ENCODE measurements at places on chromosomes 2 and 18. TPM values are rescaled to one million over a fixed set of nuclear protein-coding genes. Genes with fewer than 3 reads are reported as not detected.

GRCh38 chr2:240997141-240997855 is 1.1 kb upstream of the SNED1 start:
- peak overlapping the region; percentile 50 for H3K4me3 ChIP-seq
- H3K4me1 ChIP-seq = no peaks in the 10 kb centered on the region
- peak; percentile 68 for DNase-seq
- H3K27me3 ChIP-seq = no peaks in the 10 kb centered on the region
- peak overlapping the region; percentile 80 for H3K27ac ChIP-seq

DNA sequence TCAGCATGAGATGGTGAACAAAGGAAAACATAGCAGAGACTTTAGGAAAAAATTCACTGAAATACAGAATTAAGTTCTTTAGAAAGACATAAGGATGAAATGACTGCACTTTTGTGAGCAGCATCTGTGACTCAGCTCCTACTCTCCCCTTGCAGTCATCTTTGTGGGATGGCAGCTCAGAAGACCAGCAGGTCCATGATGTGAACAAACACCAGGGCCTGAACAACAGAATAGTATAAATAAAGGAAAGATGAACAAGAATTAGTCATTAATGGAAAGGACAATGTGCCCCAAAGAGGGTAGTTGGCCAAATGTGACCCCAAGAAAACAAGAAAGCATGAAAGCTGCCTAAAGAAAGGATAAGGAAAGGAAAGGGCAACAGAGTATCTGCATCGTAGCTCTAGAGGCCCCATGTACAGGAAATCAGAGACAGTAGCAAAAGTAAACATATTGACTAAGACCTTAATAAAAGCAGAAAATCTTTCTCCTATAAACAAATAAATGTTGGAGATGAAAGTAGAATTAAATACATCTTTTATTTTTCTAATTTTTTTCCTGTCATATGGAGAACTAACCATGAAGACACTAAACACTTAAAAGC is 318.0 kb downstream of the ZEB2 start:
- no peak for DNase-seq
- H3K4me3 ChIP-seq = no peak overlapping the region
- H3K36me3 ChIP-seq = no peaks in the 10 kb centered on the region

Gene DLGAP1
- 1.5 TPM for total RNA-seq

Gene OR6B3
- 14.0 TPM for total RNA-seq

Gene SLC4A5
- total RNA-seq = 22.9 TPM

Gene CLEC4F
- total RNA-seq = not detected

Gene DSG1
- total RNA-seq = not detected

Gene IWS1
- 36.7 TPM for total RNA-seq

DNA sequence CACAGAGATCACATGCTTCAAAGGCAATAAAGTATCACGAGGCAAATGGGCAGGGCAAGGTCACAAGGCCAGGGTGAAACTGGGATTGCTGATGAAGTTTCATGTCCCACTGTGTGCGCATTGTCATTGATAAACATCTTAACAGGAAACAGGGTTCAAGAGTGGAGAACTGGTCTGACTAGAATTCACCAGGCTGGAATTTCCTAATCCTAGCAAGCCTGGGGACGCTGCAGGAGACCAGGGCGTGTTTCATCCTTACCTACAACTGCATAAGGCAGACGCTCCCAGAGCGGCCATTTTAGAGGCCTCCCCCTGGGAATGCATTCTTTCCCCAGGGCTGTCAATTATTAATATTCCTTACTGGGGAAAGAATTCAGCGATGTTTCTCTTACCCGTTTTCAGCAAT is 33.2 kb downstream of the PTPN4 start:
- no peak for DNase-seq
- no peaks in the 10 kb centered on the region for H3K36me3 ChIP-seq

DNA sequence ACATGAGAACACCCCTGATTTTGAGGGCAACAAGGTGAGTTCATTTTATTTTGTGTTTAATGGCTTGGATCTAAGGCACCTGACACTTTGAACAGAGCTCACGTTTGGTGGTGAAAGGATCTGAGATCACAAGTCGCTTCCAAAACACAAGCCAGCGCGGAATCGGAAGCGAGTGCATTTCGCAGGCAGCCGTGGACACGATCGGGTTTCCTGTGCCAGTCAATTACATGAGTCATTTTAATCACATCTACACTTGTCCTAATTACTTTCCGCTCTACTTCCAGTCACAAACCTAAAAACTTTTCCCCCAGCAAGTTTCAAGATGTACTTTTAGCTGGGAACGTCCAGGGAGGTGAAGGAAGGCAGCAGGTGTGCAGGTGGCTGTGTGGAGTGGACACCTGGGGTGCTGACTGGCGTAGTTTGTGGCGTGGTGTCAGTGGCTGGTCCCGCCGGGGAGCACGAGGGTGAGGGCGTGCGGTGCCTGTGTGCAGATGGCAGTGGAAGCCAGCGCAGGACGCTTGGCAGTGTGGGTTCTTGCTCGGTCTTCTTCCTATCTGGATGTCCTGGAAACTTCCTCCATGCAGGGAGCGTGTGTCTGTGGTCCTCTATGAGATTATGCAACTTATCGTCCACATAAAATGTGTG is 75.6 kb downstream of the DCDC2C start:
- no peaks in the 10 kb centered on the region for H3K27me3 ChIP-seq
- H3K4me1 ChIP-seq = peaks cover 5% of the 10 kb centered on the region
- no peak for DNase-seq

- H3K4me1 ChIP-seq = peaks cover 37% of the 10 kb centered on the region
- no peak for DNase-seq
- H3K27me3 ChIP-seq = no peaks in the 10 kb centered on the region
- H3K4me3 ChIP-seq = peak overlapping the region; percentile 84
- H3K36me3 ChIP-seq = no peaks in the 10 kb centered on the region
Measured at GRCh38 chr2:24047703-24048033, 477 bp upstream of the WDCP start.

- no peaks in the 10 kb centered on the region for H3K36me3 ChIP-seq
- DNase-seq = no peak
- H3K4me3 ChIP-seq = no peak overlapping the region
Measured at GRCh38 chr2:207281436-207281835, 115.7 kb upstream of the KLF7 start.

DNA sequence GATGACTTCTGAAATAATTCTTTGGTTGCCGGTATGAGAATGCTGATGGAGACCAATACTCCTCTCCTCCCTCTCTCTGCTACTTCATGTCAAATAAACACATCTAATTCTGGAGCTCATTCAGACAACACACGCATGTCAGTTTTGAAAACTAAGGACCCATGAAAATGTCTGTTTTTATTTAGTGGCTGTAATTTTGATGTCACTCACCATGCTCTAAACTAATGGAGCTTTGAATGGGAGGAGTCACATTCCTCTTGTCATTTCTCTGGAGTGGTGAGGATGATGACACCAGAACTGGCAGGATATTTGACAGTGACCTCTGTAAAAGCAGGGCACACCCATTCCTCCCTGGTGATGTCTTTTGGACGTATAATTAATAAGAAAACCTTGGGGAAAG is 163.0 kb downstream of the PHLPP1 start:
- H3K36me3 ChIP-seq = no peaks in the 10 kb centered on the region
- H3K27me3 ChIP-seq = no peaks in the 10 kb centered on the region
- no peaks in the 10 kb centered on the region for H3K4me1 ChIP-seq
- H3K4me3 ChIP-seq = no peak overlapping the region
- DNase-seq = no peak

- DNase-seq = no peak
- H3K27ac ChIP-seq = peak overlapping the region; percentile 31
- H3K36me3 ChIP-seq = no peaks in the 10 kb centered on the region
- no peaks in the 10 kb centered on the region for H3K27me3 ChIP-seq
- H3K4me1 ChIP-seq = peaks cover 6% of the 10 kb centered on the region
Measured at GRCh38 chr2:38407111-38407682, 30.1 kb upstream of the ATL2 start.

- H3K4me3 ChIP-seq = no peak overlapping the region
- H3K27ac ChIP-seq = no peak overlapping the region
- no peak for DNase-seq
Measured at GRCh38 chr2:233389601-233390125, 35.4 kb downstream of the DGKD start.

Gene MAL
- total RNA-seq = 60.0 TPM

DNA sequence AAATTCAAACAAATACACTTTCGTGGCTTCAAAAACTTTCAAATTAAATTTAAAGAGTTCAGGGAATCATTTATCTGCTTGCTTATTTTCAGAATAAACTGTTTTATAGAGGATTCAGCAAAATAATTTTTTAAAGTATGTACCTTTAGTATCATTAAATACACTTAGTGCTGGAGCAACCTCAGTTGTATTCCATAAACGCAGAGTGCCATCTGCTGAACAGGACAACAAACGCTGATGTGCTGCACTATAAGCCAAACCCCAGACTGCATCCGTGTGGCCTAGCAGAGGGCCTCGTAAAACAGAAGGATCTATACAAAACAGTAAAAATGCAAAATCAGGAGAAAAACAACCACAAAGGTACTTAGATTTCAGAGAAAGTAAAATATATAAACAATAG is 108.6 kb downstream of the STRN start:
- H3K4me3 ChIP-seq = no peak overlapping the region
- no peaks in the 10 kb centered on the region for H3K4me1 ChIP-seq
- no peak for DNase-seq
- H3K27ac ChIP-seq = no peak overlapping the region
- H3K27me3 ChIP-seq = no peaks in the 10 kb centered on the region

GRCh38 chr2:69914950-69915945 is at the start of gene MXD1:
MXD1 (plus strand) TSS chr2:69915109; CDS start chr2:69915331, 222 bp downstream.
- no peaks in the 10 kb centered on the region for H3K27me3 ChIP-seq
- no peaks in the 10 kb centered on the region for H3K36me3 ChIP-seq
- no peak for DNase-seq

Gene TGFA
- total RNA-seq = 12.6 TPM

DNA sequence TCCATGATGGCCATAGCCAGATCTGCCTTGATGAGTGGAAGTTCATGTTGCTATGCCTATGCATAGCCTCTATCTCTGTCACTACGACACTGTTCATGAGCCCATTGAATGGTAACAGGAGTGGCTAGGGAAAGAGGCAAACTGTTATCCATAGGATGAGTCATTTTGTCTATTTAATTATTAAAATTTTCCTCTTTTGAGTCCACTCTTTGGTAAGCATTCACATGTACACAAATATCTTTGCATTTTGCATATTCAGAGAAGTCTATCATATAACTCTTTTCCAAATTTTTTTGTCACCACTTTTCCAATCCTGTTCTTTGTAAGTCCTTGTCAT is 364.4 kb downstream of the KCNJ3 start:
- H3K4me3 ChIP-seq = no peak overlapping the region
- no peak for DNase-seq
- H3K4me1 ChIP-seq = no peaks in the 10 kb centered on the region
- no peaks in the 10 kb centered on the region for H3K36me3 ChIP-seq
- H3K27me3 ChIP-seq = no peaks in the 10 kb centered on the region

Gene REG3A
- not detected for total RNA-seq

DNA sequence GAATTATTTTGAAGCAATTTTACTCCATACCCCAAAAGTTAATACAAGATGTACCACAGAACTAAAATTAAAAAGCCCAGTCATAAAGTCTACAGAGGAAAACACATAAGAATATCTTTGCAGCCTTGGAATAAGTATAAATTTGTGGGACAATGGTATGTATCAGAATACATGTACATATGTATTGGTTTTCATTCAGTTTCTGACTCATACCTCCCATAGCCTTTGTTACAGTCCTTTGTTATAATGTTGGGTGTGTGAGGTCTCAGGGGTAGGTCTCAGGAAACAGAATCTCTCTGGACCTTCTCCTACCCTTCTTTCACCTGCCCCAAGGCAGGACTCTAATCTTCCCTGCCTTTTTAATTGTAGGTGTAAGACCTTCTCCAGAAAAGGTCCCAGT is 1370.7 kb upstream of the CDH2 start:
- no peaks in the 10 kb centered on the region for H3K4me1 ChIP-seq
- H3K27ac ChIP-seq = no peak overlapping the region
- H3K36me3 ChIP-seq = no peaks in the 10 kb centered on the region
- no peaks in the 10 kb centered on the region for H3K27me3 ChIP-seq
- H3K4me3 ChIP-seq = no peak overlapping the region
- no peak for DNase-seq

Gene ZAP70
- total RNA-seq = 13.5 TPM

Gene CDK5R2
- total RNA-seq = not detected

Gene ABI2
- total RNA-seq = 45.0 TPM

Gene ARHGAP15
- total RNA-seq = 45.0 TPM

GRCh38 chr2:88659538-88659915 is 31.9 kb upstream of the RPIA start:
- no peak overlapping the region for H3K4me3 ChIP-seq
- no peak for DNase-seq
- no peak overlapping the region for H3K27ac ChIP-seq
- H3K27me3 ChIP-seq = no peaks in the 10 kb centered on the region
- H3K4me1 ChIP-seq = no peaks in the 10 kb centered on the region
- H3K36me3 ChIP-seq = no peaks in the 10 kb centered on the region

DNA sequence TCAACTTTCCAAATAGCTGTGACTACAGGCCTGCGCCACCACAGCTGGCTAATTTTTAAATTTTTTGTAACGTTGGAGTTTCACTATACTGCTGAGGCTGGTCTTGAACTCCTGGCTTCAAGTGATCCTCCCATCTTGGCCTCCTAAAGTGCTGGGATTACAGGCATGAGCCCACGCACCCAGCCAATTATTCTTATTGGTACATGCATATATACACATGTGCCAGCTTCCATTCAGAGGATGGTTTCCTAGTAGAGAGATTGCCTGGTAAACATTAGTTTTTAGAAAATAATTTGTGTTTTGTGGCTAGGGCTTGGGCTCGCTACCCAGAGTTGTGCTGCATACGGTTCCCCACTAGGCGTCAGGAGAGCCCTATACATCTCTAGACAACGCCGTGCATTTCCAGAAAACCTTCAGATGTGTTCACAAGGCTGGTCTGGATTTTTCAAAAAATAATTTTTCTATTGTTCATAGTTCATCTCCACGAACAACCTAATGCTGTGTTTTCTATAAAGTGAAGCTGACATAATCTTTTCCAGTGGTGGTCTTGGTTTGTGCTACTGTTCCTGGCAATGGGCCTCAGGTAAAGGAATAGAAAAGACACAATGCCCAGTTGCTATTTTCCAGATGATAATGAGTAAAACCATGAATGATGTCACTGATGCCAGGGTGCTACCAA is 14.6 kb upstream of the AFG3L2 start:
- no peak overlapping the region for H3K4me3 ChIP-seq
- DNase-seq = peak; percentile 73
- peaks cover 6% of the 10 kb centered on the region for H3K4me1 ChIP-seq

GRCh38 chr2:86039178-86039962 is 66.3 kb downstream of the POLR1A start:
- H3K36me3 ChIP-seq = no peaks in the 10 kb centered on the region
- H3K4me3 ChIP-seq = no peak overlapping the region
- no peaks in the 10 kb centered on the region for H3K27me3 ChIP-seq
- DNase-seq = no peak
- peaks cover 39% of the 10 kb centered on the region for H3K4me1 ChIP-seq

Gene IAH1
- total RNA-seq = 49.5 TPM

DNA sequence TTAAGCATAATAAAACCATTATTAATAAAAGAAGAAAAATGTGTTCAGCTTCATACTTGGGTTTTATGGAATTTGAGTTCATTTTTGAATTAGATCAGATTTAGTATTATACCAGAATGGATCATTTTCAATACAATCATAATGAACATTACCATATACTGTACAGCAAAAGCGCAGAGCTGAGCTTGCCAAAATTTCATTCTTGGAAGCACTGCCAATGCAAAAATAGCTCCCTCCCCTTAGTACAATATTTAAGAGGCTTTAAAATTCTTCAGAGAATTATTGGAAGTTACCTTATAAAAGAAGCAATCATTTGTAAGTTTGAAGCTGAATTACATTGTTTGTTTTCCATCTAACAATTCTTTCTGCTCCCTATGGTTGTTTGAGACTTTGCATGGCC is 938.1 kb upstream of the SLC39A10 start:
- H3K27me3 ChIP-seq = no peaks in the 10 kb centered on the region
- H3K36me3 ChIP-seq = no peaks in the 10 kb centered on the region
- H3K27ac ChIP-seq = no peak overlapping the region
- DNase-seq = no peak
- no peaks in the 10 kb centered on the region for H3K4me1 ChIP-seq

Gene STAM2
- 23.7 TPM for total RNA-seq
